ENCODE measurements at places on chromosomes 4 and X.
A peak's percentile ranks its signal among the peaks of the same experiment; 100 is the strongest.

DNA sequence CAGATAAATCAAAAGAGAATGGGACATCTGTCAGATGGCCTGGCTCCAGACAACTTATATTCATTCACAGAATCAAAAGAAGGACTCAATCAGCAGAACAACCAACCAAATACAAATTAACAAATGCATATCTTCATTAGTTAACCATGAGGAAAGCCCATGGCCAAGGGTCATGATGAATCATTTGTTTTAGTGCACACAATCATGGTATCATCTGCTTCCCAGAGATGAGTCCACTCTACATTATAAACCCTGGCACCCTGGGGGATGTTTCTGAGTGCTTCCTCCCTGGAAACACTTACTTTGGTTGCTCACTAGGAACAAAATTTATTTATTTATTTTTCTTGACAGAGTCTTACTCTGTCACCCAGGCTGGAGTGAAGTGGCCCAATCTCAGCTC lies 453.3 kb upstream of the HS3ST1 start:
- DNase-seq, result no peak

- no peak for DNase-seq
Observed at GRCh38 chr4:67470871-67471270, 74.4 kb downstream of the CENPC start.

- DNase-seq, result no peak
Observed at GRCh38 chr4:89759426-89759825, 77.5 kb downstream of the SNCA start.

DNA sequence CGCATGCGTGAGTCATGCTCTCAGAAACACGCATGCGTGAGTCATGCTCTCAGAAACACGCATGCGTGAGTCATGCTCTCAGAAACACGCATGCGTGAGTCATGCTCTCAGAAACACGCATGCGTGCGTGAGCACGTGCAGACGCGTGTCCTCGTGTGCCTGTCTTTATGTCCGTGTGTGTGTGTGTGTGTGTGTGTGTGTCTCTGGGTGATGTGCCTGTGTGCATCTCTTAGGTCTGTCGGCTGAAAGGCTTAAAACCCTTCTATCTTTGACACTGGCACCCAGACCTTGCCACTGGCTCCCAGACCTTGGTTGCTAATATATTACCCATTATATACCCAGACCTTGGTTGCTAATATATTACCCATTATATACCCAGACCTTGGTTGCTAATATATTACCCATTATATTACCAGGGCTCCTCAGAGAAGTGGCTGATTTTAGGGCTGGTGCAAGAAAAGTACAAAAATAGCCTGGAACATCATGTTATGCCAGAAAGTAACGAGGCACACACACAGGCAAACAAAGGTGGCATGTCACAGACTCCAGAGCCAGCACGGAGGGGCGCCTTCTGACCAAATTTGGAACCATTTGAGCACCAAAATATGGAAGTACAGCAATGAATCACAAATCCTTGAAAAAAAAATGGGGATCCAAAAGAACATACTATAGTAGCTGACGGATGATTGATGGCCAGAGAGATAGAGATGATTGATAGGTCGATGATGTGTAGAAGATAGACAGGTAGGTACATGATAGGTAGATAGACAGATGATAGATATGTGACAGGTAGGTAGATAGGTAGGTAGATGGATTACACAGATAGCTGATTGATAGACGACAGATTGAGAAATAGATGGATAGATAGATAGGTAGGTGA lies 19.2 kb upstream of the ADRA2C start:
- no peak for DNase-seq

GRCh38 chrX:18173494-18174180 lies 47.0 kb downstream of the BEND2 start:
- DNase-seq, result no peak

DNA sequence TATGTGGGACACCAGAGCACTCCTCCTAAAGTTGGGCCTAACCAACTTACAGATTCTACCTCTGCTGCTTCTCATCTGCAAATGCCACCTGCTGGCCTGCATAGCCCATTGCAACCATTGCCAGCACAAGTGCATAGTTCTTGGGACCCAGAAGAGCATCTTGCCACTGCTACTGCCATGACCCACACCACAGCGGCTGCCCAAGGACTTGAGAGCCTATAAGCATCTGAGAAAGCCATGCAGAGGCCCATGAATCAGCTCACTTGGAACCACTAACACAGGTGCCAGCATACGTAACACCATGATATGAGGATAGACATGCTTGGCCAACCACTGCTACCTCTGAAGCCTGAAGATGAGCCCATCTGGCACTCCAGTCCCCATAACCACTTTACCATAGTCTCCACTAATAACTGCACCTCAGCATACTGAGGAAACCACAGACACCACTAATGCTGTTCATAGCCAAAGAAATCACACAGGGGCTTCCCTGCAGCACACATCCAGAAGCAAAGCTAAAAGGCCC lies 258.1 kb upstream of the AGTR2 start:
- DNase-seq, result no peak

DNA sequence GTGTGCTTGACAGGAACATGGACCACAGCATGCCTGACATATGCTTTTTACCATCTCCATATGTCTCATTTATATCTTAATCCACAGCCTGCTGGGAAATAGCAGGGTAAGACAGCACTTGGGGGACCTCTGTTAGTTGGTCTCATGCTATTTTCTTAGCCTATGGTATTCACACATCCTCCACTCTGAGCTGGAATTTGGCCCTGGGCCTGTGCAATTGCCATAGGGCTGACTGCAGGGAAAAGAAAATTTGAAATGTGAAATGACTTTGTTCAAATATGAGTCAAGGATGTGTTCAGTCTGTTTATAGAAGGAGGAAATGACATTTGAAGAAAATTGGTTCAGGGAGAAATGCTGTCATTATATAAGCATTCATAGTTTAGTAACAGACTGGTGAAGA lies 9.6 kb upstream of the MAP7D3 start:
- no peak for DNase-seq

DNA sequence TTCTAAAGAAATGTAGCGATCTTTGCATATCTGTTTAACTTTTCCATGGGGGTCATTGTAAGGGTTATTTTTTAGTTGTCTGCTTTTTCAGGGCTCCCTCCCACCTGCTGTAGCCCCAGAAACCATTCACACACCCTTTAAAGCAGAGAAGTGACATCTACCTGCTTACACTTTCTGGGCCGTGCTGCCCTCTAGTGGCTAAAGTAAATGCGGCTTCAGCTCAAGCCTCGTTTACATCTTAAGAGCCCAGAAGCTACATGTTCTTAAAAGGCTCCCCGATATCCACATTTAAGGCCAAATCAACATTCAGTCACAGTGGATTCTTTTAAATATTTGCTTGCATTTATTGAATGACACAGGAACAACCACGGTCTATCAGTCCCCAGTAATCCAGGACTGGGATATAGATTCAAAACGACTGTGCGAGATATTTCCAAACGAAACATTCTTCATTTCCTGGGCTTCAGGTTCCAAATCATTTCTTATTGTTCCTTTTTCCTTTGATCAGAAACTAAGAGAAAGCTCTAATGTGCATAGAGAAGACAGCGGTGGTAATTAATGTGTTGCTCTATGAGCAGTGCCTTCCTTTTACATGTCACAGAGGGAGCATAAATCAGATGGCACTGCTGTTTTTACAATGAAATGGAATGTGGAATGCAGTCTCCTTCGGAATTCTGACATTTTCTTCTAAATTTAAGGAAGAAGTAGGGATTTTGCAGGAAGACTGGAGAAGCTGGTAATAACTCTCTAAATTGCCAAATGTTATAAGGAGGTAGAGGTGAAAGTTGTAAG lies 119.9 kb downstream of the RASGEF1B start:
- DNase-seq, result peak; percentile 77

- DNase-seq, result no peak
Observed at GRCh38 chr4:186027405-186027804, 41.6 kb upstream of the TLR3 start.

GRCh38 chr4:38242101-38242500 lies 281.9 kb downstream of the PTTG2 start:
- no peak for DNase-seq

- DNase-seq, result no peak
Observed at GRCh38 chr4:114264877-114265291, 285.4 kb upstream of the ARSJ start.

DNA sequence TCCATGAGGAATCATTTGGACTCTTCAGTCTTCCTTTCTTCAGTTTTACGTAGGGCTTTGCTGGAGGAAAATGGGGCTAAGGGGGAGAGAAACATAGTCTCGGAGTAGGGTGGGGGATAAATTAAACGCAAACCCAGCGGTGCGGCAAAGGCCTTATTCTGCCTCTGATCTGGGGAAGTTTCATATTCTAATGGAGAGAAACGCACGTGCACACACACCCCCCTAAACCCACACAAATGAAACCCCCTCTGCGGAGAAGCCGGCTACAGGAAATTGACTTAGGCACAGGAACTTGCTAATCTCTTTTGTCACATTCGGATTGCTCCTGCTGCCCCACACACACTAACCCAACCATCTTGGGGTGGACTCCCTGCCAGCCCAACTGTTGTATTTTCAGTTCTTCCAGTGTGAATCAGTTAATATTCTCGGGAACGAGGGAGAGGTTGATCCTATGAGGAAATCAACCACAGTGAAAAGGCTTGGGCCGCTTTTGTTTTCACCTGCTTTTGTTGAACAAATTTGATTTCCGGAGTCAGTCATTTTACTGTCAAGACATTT lies at the start of gene RHOH:
Gene RHOH, plus strand, starts transcription at position 308 of the 558 bp plus-strand sequence. CDS start 46,356 bp downstream, outside the sequence.
- peak; percentile 90 for DNase-seq

GRCh38 chrX:85419293-85419692 lies 39.8 kb upstream of the POF1B start:
- DNase-seq, result no peak

DNA sequence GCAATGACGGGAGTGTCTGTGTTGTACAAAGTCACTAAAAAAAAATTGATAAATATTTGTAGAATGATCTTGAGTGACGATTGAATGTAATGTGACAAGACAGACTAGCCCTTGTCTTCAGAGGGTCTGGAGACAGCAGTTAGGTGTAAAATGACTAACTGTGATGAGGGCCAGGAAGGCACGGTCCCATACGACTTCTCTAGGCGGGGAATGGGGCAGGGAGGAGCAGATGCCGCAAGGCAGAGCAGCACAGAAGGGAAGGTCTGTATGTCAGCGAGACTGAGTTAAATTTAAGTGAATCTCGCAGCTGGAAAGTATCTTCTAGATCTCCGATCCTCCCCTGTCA lies 405 bp downstream of the CENPE start:
- no peak for DNase-seq

- DNase-seq, result no peak
Observed at GRCh38 chr4:78863254-78863869, 75.9 kb downstream of the PAQR3 start.

DNA sequence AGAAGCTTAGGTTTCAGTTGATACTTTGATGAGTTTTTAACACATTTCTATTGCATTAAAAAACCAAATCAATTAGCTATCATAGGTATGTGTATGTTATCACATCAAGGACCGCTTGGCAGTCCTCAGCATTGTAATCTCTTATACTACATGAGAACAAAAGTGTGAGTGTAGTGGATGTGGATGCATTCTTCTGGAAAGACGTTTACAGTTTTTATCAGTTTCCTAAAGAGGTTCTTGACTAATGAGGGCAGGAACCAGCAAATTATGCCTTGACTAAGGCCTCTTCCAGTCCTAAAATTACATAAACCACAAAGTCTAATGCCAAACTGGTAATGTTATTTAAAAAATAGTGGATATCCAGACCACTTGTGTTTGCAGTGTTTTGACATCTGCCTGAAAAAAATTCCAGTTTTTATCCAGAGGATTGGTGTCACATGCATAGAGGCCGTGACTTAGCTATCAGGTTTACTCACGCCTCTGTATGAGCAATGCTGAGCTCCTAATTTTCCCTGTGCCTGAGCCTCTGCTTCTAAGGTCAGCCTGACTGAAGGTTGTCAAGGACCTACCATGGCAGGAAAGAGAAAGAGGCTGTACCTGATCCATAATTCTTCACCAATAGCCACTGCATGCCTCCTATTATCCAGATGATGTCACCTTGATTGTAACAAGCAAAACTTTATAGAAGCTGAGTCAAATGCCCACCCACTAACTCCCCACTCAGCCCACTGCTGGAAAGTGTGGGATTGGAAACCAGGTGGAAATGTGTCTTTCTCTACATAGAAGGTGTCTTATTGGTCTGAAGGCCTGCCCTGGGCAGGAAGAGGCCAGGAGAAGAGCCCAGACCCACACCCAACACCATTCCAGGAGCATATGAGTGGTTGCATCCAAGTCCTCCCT lies 68.7 kb downstream of the ENPP6 start:
- no peak for DNase-seq

DNA sequence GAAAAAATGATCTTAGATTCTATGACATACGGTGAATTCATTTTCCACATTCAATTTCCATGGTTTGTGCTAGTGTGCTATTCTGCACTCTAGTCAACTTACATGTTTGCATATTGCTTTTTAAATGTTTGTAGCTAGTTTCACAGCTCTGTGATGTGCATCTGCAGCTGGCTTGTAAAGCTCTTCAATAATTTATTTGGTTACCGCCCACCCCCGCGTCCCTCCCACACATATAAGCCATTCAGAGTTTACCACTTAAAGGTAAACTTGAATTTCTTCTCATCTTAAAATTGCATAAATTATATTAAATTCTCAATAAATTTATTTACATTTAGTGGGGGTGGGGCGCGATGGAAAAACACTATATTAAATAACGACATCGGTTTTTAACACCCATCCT lies 291 bp upstream of the NBDY start:
- peak; percentile 35 for DNase-seq

DNA sequence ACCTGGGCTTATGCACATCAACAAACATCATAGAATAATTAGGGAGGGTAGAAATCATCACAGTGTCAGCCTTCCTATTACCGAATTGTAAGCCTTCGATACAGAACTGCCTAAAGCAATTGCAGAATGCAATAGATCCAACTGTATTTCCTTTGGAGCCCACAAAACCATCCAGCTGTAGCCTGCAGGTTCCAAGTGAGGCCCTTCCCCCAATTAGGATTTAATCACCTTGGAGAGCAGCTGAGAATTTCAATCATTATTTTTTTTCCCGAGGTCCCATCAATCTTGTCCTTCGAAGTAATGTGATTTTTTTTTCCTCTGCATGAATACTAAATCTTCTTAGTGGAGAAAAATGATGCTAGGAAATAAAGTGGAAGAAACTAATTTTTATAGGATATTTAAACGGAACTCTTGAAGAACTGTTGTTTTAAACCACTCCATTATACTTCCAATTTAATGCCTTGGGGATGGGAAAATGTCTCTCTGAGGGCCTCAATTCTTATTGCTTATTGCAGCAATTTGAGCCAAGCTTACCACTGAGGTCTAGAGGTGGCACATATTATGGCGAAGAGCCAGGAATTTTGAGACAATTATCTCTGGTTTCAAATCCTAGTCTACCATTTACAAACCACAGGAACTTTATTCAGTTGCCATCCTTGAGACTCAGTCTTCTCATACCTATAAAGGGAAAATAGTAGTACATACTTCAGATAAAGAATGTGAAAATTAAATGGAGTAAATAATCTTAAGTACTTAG lies 953.4 kb upstream of the IGFBP7 start:
- DNase-seq, result no peak

GRCh38 chr4:36187723-36188333 lies 56.5 kb downstream of the ARAP2 start:
- peak; percentile 38 for DNase-seq

DNA sequence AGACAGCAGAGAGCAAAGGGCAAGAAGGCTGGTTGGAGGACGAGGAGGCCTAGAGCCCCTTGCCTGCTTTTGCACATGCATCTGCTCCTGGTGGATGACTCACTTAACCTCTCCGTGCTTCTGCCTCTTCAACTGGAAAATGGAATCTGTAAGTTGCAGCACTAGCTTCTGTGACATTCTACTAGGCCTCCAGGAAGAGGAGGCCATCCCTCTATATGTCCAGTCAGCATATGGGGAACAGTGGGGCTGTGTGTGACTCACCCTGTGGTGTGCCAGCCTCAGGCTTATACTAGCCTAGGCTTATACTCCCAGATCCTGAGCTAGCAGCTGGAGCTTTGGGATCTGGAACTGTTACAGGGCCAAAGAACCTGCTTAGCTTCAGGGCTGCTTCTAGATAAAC lies 36.0 kb downstream of the RTL9 start:
- DNase-seq, result no peak

Data from activated CD8-positive, alpha-beta T cell treated with anti-CD3 and anti-CD28 coated beads, Interleukin-2, amount 10 ng/mL, durations not matched to agents 7 days and 5 days (primary cell).